Inflammatory macrophage (primary cell): ENCODE measurements at places on chromosomes 7 and 10.

DNA sequence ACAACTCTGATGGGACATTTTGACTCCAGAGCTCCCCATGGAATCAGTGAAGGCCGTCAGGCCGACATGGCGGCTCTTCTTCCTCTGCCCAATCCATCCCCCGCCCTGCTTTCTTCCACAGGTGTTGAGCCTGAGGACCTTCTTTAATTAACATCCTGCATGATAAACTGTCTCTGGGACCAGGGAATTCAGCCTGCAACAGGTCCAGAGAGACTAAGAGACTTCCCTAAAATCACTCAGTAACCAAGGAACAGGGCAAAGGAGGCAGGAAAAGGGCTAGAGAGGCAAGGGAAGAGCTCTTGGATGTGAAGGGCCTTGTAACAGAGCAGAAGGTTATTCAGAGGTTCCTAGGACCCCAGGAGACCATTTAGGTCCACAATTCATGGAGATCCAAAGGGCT, 6.0 kb upstream of the PDLIM1 start:
- no peak for DNase-seq

- peak; percentile 14 for DNase-seq
Observed at GRCh38 chr7:140673063-140673773, 473 bp downstream of the ADCK2 start.

DNA sequence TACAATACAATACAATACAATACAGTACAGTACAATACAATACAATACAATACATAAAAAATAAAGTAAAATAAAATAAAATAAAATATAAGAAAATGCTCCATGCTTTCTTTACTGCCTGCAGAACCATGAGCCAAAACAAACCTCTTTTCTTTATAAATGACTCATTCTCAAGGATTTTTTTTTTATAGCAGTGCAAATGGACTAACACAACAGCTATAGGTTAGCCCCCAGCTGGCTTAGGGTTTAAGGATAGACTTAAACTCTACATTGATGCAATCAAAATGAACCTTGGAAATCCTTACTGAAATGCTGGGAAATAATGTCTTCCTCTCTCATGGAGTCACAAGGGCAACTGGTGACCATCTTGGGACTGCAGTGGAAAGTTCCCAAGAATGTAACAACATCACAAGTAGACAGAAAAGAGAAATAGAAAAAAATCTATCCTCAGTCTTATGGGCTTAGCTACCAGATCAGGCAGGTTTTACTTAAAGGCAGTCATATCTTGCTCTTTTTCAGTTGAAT, 348.9 kb downstream of the ARL4A start:
- DNase-seq, result no peak

DNA sequence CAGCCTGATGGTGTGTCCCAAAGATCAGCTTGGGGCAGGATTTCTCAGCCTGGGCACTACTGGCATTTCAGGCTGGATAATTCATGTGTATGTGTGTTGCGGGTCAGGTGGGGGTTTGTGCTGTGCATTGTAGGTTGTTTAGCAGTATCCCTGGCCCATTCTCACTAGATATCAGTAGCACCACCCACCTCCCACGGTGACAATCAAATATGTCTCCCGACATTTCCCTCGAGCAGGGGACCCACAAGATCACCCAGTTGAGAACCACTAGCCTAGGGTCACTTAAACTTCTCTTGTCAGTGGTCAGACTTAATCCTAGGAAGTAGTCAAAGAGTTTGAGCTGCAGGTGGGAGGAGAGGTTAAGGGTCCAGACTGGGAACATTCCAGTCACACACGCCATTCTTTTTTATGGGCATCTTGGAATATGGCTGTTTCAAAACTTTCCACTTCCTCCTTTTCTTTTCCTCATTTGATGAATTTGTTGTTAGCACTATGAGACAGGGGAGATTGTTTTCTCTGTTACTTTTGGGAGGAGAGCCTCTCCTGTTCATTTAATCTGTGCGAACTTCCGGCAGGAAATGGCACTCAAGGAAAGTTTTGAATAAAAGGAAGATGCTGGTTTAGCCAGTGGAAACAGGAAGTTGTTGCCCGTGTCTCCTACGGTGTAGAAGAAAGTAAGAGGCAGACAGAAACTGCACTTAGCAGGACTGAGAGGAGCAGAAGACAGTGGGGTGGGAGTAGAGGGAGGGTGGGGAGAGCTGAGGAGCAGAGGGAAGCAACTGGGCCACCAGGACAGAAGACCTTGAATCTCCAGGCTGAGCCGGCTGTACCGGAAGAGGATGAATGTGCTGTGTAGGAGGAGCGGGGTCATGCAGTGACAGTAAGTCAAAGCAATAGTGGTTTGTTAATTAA, 17.6 kb upstream of the EXOC6 start:
- DNase-seq, result peak; percentile 69

GRCh38 chr7:121012919-121013318, 24.4 kb downstream of the CPED1 start:
- DNase-seq, result no peak

GRCh38 chr7:28423918-28424514, 11.7 kb downstream of the CREB5 start:
- peak; percentile 45 for DNase-seq

GRCh38 chr7:6171532-6172223, 100.7 kb downstream of the CYTH3 start:
- no peak for DNase-seq

DNA sequence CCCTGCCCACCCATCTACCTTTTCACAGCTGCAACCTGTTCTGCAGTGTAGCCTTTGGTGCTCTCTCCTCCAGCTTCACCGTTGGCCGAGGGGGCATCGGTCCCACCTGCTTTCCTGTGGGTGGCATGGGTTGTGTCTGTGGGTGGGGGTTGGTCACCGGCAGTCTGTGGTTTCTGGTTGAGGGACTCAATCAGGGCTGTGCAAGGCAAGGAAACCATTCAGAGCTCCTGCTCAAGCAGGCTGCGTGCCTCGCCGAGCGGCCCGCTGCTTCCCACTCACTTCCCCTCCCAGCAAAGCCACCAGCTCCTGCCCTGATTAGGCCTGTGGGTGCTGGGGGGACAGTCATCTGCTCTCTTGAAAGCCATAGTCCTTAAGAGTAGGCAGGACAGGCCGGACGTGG, 9.8 kb downstream of the DNAJB12 start:
- peak; percentile 84 for DNase-seq

GRCh38 chr10:123565691-123566660, 100.2 kb upstream of the GPR26 start:
- no peak for DNase-seq

DNA sequence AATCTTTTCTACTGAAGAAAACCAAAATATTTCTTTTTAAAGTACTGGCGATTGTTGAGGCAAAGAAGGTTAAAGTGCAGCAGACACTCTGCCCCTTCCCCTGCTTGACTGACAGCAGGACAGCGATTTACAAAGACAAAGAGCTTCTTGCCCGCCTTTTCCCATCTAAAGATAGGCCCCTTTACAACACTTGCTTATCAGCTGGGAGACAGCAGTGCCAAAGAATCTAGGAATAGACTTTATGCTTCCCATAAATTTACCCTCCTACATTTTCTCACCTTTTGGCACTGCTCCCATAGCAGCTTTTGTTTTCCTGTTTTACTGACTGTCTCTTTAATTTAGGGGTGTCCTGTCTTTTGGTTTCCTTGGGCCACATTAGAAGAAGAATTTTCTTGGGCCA, 824.1 kb downstream of the CCSER2 start:
- no peak for DNase-seq

- peak; percentile 16 for DNase-seq
Observed at GRCh38 chr10:75505840-75506506, 74.5 kb downstream of the LRMDA start.

GRCh38 chr7:50056131-50056530, 36.9 kb downstream of the ZPBP start:
- no peak for DNase-seq

GRCh38 chr10:126092366-126093215, 196.2 kb downstream of the FANK1 start:
- DNase-seq, result peak; percentile 68

DNA sequence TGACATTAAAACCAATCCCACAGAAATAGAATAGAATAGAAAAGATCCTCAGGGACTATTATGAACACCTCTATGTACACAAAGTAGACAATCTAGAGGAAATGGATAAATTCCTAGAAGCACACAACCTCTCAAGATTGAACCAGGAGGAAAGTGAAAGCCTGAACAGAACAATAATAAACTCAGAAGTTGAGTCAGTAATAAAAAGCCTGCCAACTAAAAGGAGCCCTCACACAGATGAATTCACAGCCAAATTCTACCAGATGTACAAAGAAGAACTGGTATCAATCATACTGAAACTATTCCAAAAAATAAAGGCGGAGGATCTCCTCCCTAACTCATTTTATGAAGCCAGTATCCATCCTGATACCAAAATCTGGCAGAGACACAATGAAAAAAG, 220.3 kb upstream of the HPS1 start:
- no peak for DNase-seq

DNA sequence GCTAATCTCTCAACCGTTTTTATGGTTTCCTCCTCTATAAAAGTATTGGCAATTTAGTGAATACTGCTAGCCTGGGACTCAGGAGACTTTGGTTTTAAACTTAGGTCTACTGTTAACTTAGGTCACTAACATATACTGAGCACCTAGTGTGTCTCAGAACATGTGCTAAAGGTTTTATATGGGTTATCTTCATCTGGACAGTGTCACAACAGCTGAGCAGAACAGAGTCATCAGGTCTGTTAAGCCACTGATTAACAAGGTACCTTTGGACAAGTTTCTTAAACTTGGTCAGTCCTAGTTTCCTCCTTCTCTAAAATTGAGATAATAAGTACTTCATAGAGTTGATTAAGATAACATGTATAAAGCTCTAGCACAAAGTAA, 30.6 kb downstream of the NET1 start:
- no peak for DNase-seq

- no peak for DNase-seq
Observed at GRCh38 chr7:42155584-42156290, 81.3 kb downstream of the GLI3 start.

GRCh38 chr10:70575486-70575873, 27.1 kb downstream of the PRF1 start:
- DNase-seq, result no peak

DNA sequence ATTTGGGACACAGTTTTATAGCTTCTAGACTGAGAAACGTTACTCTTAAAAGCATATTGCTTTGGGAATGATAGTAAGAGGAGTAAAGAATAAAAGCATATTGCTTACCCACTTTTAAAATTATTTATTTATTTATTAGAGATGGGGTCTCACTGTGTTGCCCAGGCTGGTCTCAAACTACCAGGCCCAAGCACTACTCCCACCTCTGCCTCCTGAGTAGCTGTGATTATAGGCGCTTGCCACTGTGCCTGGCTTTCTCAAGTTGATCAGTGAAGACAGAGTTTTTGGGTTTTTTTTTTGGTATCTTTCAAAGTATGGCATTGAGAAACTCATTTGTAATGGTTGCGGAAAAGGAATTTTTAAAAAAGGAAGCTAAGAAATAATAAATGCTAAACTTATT, 68.0 kb downstream of the AHCYL2 start:
- no peak for DNase-seq

DNA sequence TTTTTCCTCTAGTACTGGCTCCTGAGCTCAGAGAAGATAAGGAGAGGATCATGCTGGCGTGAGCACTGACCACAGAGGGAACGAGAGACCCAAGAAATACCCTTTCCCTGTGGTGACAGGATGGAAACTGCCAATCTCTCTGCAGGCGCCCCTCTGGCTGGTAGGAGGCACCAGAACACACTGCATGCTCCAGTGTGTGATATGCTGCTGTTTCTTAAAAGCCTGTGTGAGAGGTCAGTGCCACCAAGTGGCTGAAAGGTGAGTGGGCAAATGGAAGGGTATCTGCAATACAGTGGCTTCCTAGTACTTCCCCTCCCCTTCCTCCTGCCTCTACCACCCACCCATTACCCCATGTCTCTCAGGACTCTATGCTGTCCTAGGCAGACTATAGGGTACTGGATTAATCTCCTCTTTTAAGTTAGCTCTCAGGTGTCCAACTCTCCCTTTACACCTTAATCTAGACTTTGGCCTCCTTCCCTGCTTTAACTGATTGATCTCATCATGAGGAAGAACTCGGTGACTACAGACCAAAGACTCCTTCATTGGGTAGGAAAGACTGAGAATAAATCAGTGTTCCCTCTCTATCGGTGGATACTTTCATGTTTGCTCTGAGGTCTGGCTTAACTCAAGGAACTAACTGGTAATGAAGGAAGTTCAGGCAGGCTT, 283.6 kb downstream of the ADRA2A start:
- DNase-seq, result no peak

- no peak for DNase-seq
Observed at GRCh38 chr7:15489383-15489782, 72.4 kb downstream of the AGMO start.

- no peak for DNase-seq
Observed at GRCh38 chr10:33211106-33211878, 123.2 kb downstream of the NRP1 start.

- DNase-seq, result peak; percentile 14
Observed at GRCh38 chr10:122981066-122981464, 864 bp downstream of the PSTK start.

DNA sequence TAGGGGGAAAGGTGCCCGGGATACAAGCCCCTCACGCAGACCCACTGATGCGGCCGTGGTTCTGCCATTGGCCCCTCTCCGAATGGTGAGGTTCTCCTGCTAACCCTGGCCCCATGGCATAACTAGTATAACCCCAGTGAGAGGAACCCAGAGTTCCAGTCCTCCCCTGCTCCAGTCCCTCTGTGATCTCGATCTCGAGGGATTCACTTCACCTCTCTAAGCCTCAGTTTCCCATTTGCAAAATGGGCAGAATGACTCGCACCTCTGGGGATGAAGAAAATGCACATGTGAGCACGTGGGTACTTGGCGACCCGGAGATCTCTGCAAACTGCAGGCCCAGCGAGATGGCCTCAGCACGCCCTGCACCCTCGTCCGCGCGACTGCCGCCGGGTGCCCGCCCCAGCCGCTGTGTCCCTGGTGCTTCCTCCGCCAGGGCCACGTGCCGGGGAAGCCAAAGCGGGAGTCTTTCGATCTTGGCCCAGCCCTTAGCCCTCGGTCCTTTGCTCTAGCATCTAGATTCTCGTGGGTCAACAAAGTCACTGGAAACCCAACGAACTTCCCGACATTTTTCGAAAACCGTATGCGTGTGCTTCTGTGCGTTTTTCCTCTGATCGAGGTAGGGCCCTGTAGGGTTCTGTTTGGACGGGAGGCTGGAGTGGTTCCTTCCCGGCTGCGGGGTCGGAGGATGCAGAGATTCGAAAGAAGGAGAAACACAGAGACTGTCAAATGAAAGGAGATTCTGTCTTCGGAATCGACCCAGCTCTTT, 169.8 kb downstream of the UBE2H start:
- peak; percentile 23 for DNase-seq

GRCh38 chr10:79994556-79994955, 45.7 kb upstream of the SFTPD start:
- no peak for DNase-seq

DNA sequence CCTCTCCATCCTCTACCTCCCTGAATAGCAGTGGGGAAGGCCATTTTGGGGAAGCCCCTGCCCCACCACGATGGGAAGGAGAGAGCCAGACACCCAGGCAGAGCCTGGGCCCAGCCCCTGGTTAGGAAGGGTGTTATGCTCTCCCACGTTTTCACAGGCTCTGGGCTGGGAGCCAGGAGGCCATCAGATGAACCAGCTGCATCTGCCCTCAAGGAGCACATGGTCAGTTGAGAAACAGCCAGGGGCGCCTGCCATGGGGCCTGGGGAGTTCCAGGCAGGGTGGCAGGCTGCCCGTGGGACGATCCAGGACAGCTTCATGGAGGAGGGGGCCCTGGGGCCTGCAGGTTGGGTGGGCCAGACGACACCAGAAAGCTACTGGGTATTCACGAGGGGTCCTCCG, 47.5 kb downstream of the CAMK2B start:
- DNase-seq, result peak; percentile 24

GRCh38 chr7:4167385-4167910, 514.6 kb upstream of the FOXK1 start:
- no peak for DNase-seq

GRCh38 chr7:80945976-80946375, 27.1 kb upstream of the SEMA3C start:
- no peak for DNase-seq

GRCh38 chr10:29648983-29649268, 14.2 kb upstream of the SVIL start:
- peak; percentile 46 for DNase-seq
